ENCODE measurements at places on chromosomes 3 and 15.

GRCh38 chr3:196620161-196620604 lies 19.3 kb upstream of the NRROS start:
- DNase-seq, result no peak

DNA sequence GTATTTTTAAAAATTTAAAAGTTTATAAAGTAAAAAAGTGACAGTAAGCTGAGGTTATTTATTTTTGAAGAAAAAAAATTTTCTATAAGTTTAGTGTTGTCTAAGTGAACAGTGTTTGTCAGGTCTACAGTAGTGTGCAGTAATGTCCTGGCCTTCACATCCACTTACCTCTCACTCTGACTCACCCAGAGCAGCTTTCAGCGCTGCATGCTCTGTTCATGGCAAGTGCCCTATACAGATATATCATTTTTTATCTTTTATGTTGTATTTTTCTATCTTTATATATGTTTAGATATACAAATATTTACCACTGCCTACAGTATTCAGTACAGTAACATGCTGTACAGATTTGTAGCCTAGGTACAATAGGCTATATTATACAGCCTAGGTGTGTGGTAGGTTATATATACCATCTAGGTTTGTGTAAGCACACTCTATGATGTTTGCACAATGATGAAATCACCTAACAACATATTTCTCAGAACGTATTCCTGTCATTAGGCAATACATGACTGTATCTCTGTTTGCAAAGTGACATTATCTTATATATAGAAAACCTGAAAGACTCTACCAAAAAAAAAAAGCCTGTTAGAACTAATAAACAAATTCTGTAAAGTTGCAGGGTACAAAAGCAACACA lies 75.9 kb upstream of the TMC3 start:
- no peak for DNase-seq

GRCh38 chr15:89751748-89752147 lies 699 bp upstream of the MESP1 start:
- DNase-seq, result no peak

DNA sequence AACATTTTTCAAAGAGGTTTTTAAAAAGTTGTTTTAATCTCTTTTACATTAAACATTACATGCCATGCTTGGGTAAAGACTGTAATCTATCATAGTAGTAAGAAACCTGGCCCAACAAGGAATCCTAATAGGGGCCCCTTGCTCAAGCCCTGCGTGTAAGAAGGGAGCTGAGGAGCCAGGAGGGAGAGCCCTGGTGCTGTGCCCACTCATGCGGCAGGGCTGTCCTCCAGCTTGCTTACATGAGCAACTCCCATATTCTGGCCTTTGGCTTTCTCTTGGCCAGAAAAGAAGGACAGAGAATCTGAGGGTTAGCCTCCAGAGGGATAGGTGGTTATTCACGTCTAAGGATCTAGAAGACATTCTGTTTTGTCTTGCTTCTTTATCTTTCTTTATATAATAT lies 49.8 kb downstream of the KBTBD12 start:
- DNase-seq, result no peak

DNA sequence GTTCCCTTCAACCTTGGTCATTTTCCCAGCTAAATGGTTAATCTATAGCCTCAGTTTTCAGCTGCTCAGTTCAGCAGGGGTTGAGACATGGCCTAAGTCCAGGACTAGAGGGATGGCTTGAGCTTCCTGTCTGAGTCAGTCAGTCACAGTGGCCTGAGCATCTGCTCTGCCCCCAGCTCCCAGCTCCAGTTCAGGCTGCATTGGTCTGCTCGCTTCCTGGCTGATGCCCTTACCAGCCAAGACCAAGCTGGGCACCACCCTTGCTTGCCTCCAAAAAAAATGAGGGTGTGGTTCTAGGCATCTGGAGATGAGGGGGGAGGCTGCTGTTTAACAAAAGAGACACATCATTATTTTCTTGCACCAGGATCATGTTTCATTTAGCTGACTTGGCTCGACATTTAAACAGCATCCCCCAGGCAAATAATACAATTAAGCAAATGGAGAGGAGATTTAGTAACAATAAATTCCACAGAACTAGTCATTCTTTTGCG lies 70.7 kb downstream of the WNT5A start:
- DNase-seq, result peak; percentile 34

DNA sequence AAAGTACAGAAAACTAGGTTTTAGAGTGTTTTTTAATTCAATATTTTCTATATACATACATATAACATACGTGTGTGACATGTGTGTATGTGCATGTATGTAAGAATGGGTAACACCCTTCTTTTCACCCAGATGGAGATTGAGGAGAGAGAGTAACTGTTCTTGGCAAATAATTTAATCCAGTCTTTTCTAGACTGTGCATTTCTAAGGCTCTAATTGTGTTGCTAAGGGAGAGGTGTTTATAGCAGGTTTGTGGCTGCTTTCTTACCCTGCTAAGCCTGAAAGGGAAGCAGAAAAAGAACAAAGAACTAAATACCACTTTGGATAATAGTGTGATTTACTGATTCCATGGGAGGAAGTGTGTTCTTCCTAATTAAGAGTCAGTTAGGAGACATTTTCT lies 46.0 kb upstream of the ALDH1L1 start:
- no peak for DNase-seq

- no peak for DNase-seq
Observed at GRCh38 chr3:66000506-66000905, 38.2 kb downstream of the MAGI1 start.

DNA sequence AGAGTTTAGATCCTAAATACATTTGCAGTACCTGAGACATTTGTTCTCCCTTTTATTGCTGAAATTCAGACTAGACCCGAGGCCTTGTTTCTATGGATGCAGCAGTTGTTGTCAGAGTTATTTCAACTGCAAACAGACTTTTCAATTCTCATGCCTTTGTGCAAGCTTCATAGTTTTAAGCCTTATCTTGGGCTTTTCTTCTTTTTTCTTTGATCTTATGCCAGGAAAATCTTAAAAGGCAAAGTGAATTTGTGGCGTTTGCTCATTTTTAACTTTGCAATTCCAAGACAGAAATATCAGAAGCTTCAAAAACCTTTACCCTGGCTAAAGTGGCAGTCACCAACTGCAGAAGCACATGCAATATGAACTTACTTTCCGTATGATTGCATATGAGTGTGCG lies 576.7 kb downstream of the DIPK2A start:
- DNase-seq, result no peak

DNA sequence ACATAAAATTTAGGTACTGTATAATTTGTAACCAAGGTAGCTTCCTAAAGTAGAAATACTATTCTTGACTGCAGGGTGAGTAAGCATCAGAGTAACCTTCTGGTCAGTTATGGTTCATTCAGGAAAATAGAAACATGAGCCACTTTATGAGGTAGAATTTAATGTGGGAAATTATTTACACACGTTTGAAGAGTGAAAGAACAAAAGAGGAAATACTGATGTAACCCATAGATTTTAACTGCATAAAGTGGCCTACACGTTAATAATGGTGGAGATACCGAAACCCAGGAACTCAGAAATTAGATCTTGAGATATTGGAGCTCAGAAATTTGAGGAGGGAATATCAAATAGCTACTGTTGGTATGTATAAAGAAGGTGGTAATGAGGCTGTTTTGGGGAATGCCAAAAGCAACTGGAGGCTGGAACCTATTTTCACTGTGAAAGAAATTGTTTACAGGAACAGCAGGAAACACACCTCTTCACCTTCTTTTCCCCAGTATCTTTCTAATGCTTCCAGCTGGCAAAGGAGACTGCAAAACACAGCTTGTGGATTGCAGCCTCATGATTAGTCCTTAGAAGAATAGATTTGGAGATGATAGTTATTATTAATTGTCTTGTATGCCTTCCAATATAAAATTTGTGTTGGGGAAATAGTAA lies 216.1 kb downstream of the DOCK3 start:
- DNase-seq, result no peak

- DNase-seq, result no peak
Observed at GRCh38 chr3:182969277-182969676, 11.1 kb downstream of the DCUN1D1 start.

GRCh38 chr3:45226206-45226915 lies at the start of gene TMEM158:
Gene TMEM158, minus strand, starts transcription at chr3:45226287. Its CDS starts 260 bp downstream, at chr3:45226027.
- DNase-seq, result peak; percentile 32

- DNase-seq, result no peak
Observed at GRCh38 chr3:14188041-14188754, 9.6 kb downstream of the LSM3 start.

DNA sequence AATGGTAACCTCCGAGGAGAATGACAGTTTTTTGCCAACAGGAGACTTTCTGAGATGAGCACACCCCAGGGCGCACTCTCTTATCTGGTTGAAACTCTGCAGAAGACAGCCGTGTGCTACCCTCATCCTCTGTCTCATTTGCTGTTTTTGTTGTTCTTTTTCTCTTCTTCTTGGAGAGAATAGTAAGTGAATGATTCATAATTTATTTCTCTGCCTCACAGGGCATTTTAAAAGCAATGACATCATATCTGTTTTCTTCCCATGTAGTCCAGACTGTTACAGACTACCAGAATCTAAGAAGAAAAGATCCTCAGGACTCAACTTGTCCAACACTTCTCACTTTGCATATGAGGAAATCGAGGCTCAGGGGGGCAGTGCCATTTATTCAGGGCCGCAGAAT lies 771.1 kb upstream of the GRM7 start:
- DNase-seq, result no peak

DNA sequence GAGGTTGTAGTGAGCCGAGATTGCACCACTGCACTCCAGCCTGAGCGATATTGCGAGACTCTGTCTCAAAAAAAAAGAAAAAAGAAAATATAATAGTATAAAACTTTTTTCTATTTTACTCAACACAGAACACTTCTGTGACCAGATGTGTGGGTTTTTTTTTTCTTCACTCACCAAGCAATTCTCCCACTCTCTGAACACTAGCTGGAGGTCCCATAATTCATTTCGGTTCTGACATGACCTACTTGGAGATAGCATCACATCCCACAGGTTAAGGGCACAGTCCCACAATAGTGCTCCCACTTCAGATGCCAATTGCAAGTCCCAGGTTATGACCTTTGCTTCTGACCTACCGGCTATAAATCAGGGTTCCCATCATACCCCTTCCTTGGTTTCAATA lies 35.0 kb downstream of the KAT2B start:
- DNase-seq, result no peak

GRCh38 chr3:196524527-196524926 lies 9.4 kb upstream of the SMCO1 start:
- DNase-seq, result no peak

DNA sequence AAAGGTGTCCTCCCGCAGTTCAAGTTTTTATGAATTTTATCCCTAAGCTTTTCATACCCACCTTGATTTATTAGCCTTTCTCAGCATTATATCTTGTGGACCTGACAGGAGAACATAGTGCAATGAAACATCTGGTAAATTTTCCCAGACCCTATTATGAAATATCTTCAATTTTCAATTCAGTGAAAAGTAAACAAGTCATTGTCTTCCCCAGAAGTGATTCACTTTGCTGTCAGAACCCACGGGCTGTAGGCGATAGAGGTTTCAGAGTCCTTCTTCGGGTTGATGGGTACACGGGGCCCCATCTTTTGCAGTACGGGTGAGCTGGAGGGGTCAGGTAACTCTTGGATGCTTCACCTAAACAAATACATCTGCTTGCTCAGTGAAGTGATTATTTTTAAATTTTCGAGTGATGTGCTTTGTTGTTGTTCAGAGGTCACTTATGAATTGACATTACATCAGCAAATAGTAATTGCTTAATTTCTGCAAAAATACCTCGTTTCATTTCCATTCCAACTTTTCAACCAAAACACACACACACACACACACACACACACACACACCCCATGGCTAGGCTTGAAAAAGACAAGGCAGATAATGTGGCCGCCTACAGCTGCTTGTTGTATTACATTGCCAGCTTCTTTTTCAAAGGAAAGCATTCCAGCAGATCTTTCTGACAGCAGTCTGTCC lies 102.9 kb downstream of the SEMA6D start:
- DNase-seq, result no peak

GRCh38 chr3:194386066-194386465 lies 13.0 kb downstream of the GP5 start:
- no peak for DNase-seq

DNA sequence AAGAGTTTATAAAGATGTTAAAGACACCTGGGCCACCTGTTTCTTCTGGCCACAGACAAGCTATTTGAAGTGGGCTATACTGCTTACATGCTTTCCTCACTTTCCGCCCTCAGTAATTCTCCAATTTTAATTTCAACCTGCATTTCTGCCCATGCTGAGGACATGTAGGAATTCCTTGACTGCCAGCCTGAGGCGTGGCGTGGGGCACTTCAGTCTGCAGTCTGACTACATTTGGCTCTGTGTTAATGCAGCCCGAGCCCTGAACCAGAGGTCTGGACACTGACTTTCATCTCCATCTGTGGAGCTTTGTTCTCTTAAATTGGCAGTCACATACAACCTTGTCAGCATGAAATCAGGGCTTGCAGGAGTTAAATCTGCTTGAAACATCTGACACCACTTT lies 8.5 kb downstream of the UQCC5 start:
- DNase-seq, result no peak

- DNase-seq, result no peak
Observed at GRCh38 chr3:159879146-159879545, 109.5 kb upstream of the IL12A start.

GRCh38 chr3:88005066-88005465 lies 53.7 kb downstream of the CGGBP1 start:
- DNase-seq, result peak; percentile 12

DNA sequence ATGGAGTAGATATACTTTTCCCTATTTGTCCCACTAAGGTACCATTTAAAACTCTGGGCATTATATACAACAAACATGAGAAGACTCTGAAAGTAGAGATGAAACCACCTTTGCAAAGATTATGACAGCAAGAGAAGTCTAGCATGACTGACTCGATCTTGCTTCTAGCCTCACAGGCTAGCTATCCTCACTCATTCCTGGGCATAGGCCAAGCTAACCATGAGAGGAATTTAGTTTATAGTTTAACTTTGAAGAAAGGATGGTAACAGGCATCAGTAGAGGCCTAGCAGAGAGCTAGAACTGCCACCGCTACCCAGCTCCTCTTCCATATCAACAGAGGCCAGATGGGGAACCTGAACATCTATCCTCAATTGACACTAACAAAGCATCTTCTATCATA lies 63.5 kb upstream of the FSIP1 start:
- no peak for DNase-seq
